ENCODE measurements at places on chromosomes 1 and 21.

DNA sequence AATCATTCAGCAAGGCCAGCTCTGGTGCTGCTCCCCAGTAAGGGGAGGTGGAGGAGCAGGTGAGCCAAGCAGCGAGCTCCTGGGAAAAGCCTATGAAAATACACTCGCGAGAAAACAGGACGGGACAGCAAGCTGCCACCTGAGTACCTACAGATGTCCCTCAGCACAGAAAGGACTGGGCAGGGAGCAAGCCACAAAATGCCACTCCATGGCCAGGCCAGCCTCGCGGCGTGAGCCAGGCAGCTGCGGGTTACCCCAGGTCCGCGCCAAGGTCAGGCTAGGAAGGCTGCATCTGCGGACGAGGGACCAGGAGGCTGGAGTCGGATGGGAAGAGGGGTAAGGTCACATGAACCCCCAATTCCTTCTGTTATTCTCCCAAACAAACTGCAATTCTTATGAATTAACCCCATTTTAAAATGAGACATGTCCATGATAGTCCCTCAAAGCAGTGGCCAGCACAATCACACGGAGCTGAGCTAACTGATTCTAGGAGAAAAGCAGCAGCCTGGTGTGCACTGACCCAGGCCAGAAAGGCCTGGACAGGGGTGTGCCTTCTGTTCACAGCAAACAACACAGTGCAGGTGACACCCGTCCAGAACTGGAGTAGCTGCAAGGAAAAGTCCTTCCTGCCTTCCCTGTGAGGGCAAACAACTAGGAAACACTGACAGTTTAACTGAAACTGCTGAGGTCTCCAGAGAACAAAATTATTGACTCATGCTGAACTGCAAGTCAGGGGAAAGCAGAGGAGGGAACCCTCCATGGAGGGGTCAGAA is 26.5 kb downstream of the PARP1 start:
- no peak for DNase-seq

DNA sequence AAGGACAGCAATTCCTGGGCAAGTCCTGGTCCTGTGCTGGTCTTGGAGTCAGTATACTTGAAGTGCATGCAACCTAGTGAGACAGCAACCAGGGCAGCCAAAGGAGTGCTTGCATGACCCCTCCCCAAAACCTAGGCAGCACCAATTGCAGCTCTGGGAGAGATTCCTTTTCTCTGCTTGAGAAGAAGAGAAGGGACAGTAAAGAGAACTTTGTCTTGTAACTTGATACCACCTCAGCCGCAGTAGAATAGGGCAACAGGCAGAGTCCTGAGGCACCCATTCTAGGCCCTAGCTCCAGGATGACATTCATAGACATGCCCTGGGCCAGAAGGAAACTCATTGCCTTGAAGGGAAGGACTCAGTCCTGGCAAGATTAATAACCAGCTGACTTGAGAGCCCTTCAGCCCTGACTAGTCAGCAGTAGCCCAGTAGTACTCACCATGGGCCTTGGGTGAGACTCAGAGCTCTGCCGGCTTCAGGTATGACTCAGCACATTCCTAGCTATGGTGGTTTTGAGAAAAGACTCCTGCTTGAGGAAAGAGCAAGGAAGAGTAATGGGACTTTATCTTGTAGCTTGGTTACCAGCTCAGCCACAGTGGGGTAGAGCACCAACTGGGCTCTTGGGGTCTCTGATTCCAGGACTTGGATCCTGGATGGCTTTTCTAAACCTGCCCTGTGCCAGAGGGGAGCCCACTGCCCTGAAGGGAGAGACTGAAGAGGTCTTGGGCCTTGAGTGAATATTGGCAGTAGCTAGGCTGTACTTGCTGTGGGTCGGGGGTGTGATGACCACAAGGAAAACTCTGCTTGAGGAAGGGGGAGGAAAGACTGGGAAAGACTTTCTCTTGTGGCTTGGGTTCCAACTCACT is 51.7 kb upstream of the ACADM start:
- no peak for DNase-seq

DNA sequence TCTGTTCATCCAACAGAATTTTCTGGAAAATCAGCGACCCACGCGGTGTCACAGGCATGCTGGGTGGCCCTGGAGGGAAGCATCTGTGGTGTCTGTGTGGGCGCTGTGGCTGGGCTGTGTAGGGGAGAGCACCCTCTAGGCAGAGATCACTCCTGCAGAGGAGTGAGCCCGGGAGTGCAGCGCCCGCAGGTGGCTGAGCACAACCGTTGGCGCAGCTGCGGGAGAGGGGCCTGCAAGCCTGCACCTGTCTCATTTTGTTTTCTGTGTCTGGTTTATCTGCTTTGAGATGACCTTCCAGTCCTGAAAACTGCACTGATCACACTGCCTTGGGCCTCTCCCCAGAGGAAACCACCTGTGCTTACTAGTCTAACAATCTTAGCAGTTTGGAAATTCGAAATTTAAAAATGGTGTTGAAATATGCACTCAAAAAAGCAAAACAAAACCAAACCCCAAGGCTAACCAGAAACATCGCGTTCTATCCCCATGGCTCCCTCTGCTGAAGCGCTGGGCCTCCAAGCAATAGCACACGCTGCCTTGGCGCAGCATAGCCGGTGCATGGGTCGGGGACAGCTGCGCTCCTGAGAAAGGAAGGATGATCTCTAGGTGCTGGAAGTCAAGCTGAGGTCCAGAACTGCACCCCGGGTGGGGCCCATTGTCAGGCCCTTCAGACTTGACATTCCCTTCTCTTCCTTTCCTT is 4.8 kb downstream of the FAM3B start:
- DNase-seq: no peak

DNA sequence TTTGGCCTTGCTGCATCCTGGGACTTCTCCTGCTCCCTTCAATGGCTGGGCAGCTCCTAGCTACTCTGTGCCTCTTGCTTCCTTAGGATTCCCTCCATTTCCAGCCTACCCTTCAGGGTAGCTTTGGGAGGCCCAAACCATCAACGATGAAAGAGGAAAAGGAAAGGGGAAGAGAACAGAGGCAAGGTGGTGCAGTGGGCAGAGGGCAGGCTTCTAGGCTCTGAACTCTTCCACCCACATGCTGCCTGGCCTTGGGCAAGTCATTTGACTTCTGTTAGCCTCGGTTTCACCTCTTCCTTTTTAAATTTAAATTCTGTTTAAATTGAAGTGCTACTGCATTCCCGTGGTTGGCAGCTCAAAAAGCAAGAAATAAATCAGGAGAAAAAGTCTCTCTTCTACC is 5.7 kb upstream of the PPM1J start:
- DNase-seq: no peak

GRCh38 chr21:15247613-15248012 is 182.8 kb upstream of the NRIP1 start:
- no peak for DNase-seq

GRCh38 chr1:2887941-2888855 is 86.7 kb upstream of the TTC34 start:
- DNase-seq: no peak

DNA sequence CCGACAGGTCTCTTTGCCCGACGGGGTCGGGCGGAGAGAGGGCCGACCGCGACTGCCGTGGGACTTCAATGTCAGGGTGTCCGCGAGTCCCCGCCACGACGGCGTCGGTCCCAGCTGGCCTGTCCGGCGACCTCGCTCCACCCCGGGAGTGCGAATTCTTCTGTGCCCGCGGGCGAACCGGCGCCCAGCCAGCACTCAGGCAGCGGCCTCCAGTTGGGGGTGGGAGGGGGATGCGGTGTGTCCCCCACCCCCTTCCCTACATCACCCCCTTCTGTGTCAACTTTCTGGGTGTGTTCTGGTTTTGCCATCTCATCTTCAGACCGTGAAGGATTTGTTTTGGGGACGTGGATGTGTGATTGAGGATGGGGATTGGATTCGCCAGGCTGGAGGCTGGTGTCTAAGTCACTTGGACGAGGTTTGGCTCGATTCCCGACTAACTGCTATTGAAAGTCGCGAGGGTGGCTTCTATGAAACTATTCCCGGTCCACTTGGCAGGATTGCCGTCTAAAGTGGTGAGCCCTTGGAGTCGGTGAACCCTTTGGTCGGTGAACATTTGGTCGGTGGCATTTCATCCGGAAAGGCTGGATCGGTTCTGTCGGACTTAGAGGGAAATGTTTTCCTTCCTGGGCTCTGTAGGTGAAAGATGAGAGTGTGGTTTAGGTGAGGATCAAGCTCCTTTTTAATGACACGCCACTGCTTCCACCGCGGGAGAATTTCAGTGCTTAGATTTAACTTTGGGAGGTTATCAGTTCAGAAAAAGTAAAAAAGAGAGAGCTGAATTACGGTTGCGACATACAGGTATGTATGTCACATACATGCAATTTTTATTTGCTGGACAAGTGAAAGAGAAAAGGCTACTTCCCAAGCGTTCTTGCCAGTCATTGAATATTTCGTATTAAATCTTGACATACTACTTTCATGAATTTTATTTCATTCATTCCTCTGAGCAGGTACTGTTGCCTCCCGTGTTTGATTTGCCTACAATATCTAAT is 771 bp downstream of the ABCD3 start:
- peak; percentile 10 for DNase-seq

DNA sequence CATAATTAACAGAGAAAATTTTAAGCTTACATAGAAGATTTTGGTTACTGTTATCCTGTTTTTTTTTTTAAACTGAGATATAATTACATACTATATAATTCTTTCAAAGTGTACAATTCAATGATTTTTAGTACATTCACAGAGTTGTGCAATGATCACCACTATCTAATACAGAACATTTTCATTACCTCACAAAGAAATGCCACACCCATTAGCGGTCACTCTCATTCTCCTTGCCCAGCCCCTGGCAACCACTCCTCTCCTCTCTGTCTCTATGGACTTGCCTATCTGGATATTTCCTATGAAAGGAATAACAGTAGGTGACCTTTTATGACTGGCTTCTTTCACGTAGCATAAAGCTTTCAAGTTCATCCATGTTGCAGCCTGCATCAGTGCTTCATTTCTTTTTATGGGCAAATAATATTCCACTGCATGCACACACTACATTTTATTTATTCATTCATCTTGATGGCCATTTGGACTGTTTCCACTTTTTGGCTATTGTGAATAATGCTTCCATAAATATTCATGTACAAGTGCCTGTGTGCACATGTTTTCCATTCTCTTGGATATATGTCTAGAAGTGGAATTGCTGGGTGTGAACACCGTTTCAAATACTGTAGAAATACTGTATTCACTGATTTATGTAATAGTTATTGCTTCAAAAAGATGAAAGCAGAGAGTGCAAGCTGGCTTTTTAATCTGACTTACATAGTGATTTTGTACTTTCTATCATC is 26.5 kb downstream of the TAF5L start:
- DNase-seq: no peak

GRCh38 chr1:39104158-39105060 is 78.3 kb downstream of the NDUFS5 start:
- no peak for DNase-seq

- no peak for DNase-seq
These were observed 30.6 kb downstream of the GNAI3 start for GRCh38 chr1:109578947-109579443.

DNA sequence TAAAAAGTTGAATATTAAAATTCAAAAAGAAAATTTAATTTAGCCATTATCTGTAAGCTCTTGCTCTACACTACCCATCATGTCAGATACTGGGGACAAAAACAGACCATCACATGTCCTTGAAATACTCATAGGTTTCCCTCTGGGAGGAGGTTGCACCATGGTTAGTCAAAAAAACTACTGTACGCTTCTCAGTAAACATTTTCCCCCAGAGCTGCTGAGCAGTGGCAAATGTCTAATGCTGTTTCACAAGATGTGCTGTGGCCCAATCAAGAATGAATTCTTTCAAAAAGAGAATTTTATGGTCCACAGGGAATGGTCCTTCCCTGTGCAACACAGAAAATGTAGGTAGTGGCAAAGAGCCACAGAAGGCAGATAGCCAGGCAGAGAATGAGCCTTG is 6.1 kb downstream of the SLC25A24 start:
- DNase-seq: no peak

DNA sequence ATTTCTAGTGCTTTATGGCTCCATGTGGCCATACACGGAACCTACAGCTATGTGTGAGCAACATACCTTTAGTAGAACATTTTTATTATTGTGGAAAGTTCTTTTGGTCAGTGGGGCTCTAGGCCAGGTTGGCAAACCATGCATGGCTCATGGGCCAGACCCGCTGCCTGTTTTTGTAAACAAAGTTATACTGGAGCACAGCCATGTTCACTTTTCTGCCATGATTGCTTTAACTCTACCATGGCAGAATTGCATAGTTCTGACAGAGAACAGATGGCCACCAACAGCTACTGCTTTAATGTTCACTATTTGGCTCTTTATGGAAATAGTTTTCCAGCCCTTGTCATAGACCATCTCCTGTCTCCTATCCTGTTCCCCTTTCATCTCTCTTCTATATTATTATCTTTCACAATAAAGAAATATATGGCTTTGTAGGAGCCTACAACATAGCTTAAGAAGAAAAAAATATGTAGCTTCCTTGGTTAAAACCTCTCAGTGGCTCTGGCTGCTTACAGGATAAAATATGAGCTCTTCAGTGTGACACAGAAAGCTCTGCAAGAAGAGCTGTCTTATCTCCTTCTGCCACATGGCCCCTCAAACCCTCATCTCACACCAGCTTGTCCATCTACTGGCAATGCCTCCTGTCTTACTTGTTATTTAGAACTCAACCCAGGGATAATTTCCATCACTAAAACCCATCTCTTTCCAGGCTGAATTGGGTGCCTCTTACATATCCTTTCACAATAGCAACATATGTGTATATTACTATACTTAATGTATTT is 54.6 kb upstream of the RWDD3 start:
- DNase-seq: no peak

DNA sequence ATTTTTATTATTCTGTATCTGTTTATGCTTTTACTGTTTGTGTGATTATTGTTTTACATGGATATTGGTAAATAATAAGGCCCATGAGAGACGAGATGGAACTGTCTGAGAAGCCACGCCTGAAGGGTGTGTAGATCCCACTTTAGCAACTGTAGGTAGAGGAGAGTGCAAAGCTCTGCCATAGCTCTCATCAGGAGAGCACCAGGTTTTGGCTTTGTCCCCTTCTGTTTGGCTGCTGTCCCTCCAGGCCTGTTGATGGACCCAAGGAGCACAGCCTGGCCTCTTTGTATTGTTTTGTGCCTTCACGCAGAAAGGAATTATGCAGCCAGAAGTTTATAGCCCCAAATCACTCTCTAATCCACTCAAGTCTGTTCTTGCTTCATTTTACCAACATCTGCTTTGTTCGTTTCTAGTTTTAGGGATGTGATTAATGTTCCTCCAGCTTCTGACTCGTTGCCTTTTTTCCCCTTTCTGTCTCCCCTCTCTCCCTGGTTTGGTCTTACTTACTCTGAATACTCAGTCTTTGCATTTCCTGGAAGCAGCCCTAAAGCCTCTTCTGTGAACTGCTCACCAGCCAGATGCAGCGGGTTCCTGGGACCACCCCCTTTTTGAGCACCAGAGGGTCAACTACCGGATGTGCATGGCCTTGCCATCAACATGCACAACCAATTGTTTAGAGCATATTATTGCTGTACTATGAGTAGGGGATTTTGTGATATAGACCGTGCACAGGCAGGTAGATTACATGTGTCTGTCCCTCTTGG is 127.3 kb downstream of the HHAT start:
- no peak for DNase-seq
